ENCODE measurements at places on chromosomes 2 and 18.

DNA sequence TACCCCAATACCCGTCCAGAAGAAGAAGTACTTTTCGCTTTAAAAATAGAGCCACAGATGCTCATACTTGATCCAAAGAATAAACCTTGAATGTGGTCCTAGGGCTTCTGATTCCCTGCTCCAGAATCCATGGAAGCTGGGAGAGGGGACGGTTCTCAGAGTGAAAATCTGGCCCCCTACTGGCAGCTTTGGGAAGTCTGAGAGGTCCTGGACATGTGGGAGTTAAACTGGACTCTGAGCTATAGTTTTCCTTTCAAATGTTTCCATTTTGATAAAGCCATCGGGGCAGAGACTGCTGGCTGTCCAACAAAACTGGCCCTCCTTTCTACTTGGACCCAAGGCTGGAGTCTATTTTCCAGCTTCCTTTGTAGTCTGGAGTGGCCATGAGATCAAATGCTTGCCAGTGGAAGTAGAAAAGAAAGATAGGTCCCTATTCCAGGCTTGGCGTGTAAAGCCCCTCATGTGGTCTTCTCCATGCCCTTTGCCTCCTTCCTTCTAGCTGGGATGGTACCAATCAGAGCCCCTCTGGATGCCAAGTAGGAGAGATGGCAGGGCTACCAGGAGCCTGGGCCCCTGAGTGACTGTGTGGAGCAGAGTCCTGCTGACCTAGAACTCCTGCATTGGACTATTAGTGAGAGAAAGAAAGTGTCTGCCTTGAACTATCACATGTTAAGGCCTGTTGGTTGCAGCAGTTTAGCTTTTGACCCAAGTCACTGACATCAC is 37.7 kb upstream of the TBC1D8 start:
- DNase-seq: no peak

GRCh38 chr18:46939998-46940571 is 22.7 kb downstream of the KATNAL2 start:
- DNase-seq: no peak

DNA sequence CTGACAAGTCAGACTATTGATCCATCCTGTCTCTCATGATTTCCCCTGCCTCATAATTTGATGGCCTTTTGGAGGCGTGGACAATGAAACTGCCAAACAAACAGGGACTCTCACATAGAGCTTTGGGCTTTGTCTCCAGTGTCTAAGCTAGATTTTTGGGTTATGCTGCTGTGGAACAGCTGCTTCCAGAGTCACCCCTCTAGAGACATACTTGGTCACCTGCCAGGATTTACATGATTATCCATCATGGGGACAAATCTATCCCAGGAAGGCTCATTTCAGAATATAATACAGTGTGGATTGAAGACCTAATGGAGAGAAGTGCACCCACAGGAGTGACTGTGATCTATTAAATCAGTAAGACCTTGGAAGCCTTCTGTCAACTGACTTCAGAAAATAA is 159.6 kb downstream of the SLC8A1 start:
- DNase-seq: no peak

DNA sequence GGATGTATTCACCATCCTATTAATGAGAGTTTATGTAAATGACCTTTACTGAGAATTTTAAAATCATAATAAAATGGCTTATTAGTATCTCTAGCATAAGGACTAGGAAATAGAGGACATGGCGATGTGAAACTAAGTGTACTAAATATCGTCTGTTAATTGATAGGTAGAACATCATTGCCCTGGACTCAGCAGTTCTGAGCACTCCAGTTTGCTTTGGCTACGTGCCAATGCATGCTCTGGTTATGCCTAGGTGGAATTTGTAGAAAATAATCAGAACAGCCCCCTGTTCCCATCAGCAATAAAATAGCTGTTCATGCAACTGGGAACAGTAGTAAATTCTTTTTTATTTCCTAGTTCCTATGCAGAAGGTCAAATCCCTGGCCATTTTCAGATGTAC is 247.8 kb downstream of the DOK6 start:
- DNase-seq: no peak

DNA sequence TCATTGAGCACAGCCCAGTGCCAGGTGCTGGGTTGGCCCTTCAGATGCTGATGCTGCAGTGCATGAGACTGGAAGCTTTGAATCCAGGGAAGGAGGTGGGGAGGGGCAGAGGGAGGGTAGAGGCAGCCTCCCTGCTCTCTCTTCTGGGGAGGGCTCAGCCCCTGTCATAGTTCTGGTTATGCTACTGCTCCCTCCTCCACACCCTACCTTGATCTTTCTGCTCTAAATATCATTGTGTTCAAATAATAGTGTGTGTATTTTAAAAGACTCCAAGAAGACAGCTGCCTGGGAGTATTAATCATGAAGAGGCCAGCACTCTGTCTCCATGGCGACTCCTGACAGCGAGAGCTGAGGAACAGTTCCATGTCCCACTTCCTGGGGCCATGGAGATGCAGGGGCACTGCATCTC is 3.8 kb upstream of the EGR4 start:
- no peak for DNase-seq

DNA sequence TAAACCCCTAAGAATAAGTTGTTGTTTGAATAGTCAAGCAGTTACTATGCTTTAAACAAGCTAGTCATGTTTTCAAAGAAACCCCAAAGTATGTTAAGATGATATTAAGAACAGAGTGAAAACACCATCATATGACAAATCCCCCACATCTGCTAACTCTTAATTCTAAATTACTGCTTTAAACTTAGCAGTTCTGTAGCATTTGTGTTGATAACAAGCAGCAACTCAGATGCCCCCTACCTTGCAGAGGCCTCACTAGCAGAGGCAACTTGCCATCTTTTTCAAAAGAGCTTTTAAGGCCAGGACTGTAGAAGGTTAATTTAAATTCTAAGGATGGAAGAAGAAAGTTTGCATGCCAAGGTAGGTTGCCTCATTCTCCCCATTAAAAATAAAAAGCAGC is 376.2 kb downstream of the SETBP1 start:
- DNase-seq: no peak

DNA sequence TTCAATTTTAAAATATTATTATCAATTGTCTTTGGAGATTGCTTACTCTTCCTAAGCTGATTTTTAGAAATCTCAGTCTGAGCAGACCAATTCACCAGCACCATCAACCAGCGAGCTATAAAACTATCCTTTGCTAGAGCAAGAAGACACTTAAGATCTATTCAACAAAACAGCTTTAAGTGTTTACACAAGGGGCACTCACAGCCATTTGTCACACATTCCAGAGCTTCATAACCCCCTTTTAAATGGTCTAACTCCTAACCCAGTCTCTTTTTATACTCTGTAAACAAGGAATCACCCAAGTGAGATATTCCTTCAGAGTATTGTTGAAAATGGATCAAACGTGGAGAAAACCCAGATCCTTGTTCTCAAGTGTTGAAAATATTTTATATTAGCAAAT is 1294.1 kb upstream of the CHAC2 start:
- DNase-seq: no peak

DNA sequence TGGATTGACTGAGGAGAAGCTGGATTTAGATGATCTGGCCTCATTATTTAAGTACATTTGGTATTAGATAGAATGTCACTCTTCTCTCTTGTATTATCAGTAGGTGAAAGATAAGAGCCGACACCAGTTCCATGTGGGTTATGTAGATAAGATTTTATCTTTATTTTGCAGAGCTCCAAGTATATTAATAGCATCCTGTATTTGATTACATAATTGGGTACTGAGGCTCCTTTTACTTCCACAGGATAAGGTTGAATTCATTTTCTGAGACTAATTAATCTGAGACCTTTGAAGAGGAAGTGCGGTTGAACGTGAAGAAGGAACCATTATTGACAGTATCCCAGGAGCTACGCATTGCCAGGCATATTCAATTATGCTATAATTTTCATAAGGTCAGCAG is 32.8 kb upstream of the CD226 start:
- no peak for DNase-seq

DNA sequence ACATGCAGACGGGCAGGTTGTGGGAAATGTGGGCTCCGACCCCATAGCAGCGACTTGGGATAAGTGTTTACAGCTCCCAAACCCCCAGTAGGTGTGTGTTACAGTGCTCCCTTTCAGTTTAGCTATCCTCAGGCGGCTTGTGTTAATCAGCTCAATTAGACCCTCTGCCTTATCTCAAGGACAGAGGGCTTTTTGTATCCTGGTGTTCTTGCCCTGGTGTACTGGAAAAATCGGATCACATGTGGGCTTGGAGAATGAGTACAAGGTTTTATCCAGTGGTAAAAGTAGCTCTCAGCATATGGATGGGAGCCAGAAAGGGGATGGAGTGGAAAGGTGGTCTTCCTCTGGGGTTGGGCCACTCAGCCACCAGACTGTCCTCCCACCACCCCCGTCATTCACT is 264.7 kb upstream of the SYT4 start:
- no peak for DNase-seq

DNA sequence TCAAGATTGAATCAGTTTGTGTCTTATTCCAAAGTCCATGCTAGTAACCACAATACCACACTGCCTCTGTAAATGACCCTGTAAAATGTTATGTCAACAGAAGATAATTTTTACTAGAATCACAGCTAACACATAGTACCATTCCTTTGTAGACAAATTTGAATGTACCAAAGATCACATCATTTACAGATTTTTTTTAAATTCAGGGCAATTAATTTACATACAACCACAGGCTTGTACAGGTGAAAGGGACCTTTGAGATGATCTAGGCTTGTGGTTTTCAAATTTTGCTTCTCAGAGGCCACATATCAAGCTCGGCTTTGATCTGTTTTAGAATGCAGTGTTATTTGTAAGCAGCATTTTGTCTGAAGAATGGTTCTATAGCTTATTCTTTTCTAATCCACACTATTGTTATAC is 63.8 kb upstream of the PPM1B start:
- DNase-seq: no peak

- no peak for DNase-seq
Measured at GRCh38 chr2:240327566-240327965, 107.9 kb upstream of the GPC1 start.

DNA sequence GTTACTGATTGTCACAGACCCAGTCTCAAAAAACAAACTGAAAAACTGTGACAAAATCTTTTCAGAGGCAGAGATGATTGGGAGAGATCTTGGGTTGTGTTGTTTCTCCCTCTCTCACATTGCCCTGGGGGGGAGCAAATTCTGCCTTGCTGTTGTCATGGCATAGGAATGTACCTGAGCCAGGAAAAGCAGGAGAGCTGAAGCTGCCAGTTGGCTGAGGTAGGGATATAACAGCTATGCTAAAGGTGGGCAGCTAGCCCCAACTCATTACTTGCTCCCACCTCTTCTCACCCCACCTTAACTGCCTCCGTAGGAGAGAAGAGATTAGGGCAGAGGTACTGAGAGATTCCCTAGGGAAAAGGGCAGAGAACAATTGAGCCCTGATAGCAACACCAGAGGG is 299.3 kb downstream of the OSR1 start:
- DNase-seq: no peak

DNA sequence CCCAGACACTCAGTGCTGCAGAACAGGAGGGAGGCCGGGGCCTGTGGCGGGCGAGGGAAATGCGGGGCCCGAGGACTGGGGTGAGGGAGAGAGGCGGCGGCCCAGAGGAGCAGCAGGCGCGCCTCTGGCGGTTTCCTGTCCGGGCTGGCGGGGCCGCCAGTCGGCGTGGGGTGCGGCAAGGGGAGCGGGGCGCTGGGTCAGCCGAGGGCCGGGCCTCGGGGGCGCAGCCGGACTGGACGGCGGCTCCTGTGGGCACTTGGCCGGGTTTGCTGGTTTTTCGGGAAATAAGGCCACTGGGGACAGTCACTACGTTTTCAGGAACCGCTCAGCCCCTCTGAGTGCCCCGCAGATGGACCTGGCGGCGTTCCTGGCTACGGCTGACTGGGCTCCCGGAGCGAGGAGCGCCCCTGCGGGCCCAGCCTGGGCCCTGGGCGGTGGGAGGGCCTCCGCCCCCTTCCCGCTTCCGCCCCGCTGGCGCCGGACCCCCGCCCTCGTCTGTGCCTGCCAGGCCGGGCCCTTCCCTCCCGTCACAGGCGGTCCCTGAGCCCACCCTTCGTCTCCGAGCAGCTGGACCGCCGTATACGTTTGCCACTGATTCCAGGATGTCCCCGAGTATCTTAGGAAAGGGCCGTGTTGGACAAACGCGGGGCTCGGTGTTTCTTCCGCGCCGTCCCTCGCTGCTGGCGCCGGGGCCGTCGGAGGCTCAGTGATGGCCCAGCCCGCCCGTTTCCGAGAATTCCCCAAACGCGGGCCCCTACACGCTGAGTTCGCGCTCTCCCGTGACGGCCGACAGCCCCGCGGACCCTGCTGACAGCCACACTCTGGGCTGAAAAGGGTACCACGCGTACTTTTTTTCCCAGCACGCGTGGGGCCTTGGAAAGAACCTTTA is 84.6 kb downstream of the FAM210A start:
- DNase-seq: no peak

GRCh38 chr2:210456571-210456970 is 20.0 kb downstream of the LANCL1 start:
- DNase-seq: no peak

GRCh38 chr2:64391940-64392339 is 62.0 kb upstream of the LGALSL start:
- DNase-seq: no peak

DNA sequence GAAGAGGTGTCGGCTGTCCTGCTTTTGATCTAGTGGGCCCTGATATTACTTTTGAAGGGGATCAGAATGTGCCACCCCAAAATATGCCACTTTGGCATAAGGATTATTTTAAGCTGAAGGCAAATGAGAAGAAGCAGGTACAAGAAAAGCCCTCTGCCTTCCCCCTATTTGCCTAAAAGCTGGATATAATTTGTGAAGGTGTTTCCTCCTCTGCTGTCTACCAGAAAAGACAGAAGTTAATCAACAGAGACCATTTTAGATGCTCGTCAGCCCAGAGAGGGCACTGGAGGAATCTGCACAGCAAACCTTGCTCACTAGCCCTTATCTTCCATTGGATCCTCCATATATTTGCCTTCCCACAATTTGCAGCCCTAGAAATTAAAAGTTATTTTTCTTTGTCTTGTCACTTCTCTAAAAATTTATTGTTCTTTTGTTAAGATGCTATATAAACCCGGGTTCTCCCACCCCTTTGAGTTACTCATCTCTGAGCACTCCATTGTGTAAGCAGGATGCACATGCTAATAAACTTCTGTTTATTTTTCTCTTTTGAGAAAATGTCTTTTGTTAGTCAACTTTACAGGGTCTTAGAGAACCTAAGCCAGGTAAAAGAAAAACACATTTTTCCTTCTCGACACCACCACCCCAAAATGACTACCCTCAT is 163.2 kb upstream of the SLC1A4 start:
- no peak for DNase-seq

DNA sequence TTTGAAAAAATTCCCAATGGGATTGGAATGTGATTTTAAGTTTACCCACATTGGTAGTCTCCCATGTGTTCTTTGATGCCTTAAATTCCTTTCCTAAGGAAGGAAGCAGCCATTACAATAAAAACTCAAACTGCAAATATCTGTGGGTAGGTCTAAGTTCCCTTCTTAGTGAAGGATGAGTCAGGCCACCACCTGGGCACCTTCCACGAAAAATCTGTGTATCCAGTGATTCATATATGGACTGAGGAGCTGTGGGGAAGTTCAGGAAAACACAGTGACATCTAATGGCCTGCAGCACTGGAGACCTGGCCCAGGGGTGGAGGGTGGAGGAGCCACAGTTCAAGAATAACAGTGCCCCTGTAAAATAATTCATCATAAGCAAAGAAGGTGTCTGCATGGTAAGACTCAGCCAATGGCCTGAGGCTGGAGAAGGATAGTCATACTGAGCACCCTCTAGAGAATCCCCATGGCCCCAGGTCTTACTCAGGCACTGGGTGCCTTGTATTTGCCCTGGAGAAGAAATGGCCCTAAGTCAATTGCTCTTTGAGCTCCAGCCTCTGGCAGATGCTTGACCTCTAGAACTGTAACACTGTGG is 248.6 kb downstream of the SP3 start:
- no peak for DNase-seq

GRCh38 chr2:32623311-32623706 is 4.5 kb upstream of the TTC27 start:
- DNase-seq: no peak

GRCh38 chr2:96956211-96956610 is 30.2 kb downstream of the FAM178B start:
- DNase-seq: no peak
